NCI-H446 (cell line): ENCODE measurements at places on chromosomes 11 and 22.

DNA sequence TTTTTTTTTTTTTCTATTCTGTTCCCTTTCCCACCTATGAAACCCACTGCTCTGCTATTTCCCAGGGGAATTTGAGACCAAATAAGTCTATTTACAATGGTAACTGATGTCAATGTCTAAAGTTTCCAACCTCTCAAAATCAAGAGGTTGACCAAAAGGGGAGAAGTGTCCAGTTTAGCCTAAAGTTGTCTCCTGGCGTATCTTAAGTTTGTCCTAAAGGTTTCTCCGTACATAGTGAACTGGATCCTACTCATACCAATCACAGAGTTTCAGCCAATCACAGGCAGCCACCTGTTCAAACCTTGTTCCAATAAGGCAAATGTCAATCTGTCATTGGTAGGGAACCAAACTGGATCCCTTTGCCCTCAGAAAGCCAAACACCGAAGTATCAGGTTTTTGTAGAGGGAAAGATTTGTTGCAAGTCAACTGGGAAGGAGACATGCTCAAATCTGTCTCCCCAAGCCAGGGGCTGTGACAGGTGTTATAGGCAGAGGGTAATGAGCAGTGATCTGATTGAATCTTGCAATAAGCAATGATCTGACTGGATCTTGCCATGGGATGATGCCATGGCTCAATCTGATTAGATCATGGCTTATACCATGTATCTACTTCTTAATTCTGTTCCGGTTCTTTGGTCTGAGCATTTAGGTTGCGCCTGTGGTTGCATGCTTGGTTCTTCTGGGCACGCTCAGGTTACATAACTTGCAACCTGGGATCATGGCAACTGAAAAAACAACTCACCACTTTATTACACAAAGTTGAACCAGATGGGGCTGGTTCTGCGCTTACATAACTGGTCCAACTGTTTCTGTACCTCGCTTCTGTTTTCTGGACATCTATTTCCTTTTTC lies 1.1 kb upstream of the VPS37C start:
- DNase-seq: peak; percentile 33

DNA sequence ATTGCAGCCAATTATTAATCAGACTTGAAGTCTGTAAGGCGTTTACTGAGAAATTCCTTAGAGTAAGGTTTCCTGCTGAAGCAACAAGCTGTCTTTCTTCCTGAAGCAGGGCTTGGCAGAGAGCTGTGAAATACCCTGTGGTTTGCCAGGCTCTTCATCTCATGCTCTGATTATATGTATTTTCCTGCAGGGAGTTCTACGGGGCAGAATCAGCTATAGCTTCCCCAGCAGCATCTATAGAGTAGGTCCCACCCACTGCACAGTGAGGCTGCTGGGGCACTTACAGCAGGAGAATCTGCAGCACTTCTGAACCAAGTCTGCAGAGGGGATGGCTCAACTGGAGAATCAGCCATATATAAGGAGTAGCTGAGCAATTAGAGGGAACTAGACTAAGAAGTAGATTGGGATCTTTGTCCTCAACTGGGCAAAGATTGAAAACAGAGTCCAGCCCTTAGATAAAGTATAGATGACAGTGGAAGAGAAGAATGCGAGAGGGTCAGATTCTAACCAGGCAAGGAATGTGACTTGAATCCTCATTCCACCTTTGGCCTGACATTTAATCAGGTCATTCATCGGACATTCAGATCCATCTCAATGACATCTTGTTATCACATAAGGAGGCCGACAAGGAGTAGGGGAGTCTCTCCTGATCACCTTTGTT lies 37.6 kb downstream of the CNTF start:
- DNase-seq: no peak

- DNase-seq: no peak
Observed at GRCh38 chr22:46731246-46732040, 6.6 kb downstream of the CERK start.

GRCh38 chr11:73280626-73281025 lies 8.5 kb downstream of the P2RY6 start:
- no peak for DNase-seq

DNA sequence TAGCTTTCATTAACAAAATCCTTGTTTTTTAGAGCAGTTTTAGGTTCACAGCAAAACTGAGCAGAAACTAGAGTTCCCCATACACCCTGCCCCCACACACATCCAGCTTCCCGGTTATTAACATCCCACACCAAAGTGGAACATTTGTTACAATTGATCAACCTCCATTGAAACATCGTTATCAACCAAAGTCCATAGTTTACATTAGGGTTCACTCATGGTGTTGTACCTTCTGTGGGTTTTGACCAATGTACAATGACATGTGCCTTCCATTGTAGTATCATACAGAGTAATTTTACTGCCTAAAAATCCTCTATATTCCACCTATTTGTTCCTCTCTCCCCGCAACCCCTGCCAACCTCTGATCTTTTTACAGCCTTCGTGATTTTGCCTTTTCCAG lies 28.5 kb downstream of the PRDM11 start:
- DNase-seq: no peak

- DNase-seq: no peak
Observed at GRCh38 chr22:49599039-49599438, 228.6 kb downstream of the BRD1 start.

DNA sequence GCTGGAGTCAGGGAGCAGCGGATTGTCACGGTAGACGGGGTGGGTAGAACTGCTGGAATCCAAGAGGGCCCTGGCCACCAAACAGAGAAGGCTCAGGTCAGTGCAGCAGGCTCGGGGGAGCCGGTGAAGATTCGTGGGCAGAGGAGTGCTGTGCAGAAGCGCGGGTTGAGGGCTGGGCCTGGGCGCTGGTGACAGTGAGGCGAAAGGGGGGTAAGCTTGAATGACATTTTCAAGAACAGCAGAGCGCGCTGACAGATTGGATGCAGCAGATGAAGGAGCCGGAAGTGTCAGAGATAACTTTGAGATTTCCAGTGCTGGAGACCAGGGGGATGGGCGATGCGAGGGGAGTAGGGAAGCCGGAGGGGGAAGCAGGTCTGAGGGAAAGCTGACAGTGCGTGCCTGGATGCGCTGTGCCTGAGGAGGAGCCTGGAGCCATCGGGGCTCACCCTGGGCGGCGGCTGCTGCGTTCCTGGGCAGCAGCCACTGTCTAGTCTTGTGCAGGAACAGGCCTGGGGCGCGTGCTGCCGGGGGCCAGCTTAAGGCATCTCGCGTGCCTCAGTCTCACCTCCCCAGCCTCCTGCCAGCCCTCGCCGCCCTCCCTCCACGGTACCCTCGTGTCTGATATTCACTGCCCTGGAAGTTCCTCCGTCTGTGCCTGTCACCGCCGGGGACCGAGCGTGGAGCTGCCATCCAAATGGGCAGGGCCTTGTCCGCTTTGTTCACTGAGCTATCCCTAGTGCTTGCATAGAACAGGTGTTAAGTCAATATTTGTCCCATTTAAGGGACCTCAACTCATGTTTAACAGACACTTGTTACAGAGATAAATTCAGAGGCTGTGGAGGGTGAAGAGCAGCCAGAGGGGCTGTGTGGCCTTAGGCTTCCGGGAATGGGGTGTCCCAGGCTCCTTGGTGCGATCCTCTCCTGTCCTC lies 5.2 kb downstream of the GRIK4 start:
- no peak for DNase-seq

DNA sequence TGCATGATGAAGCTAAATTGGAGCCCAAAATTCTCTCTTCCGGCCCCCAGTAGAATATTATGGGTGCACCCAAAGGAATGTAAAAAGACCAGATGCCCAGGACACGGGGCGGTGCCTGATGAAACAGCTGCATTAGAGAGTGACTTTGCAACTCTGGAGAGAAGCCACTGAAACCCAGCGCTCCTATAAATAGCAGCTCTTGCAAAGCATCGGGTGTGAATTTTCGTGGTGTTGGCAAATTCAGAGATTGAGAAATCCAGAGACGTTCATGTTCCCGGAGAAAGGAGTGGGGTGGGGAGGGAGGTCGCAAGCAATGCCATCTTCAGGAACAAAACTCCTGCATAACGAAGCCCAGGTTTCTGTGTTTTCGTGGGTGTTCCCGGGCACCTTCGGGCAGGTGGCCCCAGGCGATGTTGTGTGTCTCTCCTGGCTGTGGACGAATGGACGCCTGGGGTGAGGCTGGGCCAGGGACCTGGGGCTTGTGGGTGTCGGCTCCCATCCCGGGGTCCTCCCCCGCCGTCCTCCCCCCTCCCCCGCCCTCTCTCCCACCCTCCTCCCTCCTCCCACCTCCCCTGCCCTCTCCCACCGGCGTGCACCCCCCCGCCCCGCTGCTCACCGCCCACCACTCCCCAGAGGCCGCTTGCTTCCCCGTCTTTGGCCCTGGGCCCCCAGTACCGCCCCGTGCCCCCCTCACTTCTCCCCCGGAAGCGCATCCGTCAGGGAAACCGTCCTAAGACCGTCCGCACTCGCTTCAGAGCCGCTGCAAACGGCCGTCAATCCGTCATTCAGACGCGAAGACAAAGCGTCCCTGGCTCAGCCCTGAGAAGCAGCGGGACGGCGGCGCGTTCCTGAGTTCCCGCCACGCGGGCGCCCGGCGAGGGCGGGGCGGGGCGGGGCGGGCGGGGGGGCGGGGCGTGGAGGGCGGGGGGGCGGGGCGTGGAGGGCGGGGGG lies 26.7 kb upstream of the TOLLIP start:
- DNase-seq: peak; percentile 21

- DNase-seq: no peak
Observed at GRCh38 chr11:8826139-8826786, 84.7 kb upstream of the AKIP1 start.

GRCh38 chr11:77400271-77400670 lies 73.6 kb downstream of the PAK1 start:
- no peak for DNase-seq

GRCh38 chr11:76787271-76787670 lies 4.1 kb downstream of the TSKU start:
- no peak for DNase-seq

- DNase-seq: no peak
Observed at GRCh38 chr11:35180317-35181233, 41.6 kb downstream of the CD44 start.

DNA sequence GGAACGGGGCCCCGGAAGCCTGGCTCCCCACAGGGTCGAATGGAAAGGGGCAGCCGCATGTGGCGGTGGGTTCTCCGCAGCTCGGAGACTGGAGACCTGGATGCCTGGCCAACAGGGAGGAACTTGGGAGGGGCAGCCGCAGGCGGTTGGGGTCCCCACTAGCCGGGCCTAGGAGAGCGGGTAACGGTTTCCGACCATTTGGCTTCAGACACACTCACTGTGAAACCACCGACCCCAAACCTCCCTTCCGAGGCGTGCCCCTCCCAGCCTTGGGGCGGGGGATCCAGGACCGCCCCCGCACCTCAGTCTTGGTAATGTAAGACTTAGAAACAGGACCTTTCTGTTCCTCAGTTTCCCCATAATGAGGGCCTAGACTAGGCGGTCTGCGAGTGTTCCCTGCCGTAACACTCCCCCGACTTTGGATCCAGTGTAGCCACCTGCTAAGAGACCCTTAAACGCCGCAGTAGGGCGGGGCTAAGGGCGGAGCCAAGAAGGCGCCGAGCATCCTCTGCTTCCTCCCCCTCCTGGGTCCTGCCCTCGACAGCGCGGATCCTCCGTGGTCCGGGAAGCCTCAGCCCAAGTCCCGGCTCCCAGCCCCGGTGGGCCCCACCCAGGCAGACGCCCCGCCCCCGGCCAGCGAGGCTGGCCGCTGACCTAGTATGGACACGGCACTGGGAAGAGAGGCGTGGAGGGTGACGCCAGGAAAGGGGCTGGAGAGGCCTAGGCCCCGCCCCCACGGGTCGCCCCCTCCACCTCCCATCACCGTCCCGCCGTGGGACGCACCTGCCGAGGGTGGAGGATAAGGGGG lies 1.8 kb upstream of the RASGRP2 start:
- DNase-seq: no peak

DNA sequence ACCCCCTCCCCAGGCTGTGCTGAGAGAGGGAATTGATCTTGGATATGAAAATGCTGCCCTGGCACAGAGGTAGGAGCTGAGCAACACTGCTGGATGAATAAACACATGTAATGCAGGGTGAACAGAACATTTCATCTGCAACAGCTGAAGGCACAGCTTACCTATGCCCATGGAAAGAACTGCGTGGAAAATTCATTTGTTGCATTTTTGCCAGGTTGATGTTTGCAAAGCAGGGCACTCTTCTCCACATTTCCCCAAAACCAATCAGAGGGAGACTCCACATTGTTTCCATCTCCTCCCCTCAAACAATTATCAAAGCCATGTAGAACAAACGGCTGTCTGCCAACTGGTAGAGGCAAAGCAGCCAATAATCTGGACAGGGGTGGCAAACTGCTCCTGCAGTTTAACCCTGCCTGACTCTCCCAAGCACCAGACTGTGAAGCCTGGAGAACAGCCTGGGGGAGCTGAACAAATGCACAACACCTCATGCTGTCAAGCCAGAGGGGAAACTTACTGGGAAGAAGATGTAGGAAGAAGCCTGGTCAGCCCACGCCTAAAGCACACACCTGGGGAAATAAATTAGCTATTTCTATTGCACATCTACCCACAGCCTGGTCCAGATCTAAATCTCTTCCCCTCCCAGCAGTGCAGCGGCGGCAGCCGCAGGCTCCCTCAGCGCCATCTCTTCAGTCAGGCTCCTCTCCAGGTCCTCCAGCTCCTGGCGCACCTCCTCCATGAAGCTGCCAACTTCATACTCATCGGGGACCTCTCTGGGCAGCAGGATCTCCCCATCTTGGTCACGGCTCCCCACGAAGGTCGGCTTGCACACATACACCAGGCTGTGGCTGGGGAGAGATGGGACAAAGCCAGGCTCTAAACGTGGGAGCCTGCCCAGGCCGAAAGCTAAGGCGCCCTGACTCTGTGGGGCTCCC lies 44.3 kb downstream of the DKK3 start:
- DNase-seq: peak; percentile 36

DNA sequence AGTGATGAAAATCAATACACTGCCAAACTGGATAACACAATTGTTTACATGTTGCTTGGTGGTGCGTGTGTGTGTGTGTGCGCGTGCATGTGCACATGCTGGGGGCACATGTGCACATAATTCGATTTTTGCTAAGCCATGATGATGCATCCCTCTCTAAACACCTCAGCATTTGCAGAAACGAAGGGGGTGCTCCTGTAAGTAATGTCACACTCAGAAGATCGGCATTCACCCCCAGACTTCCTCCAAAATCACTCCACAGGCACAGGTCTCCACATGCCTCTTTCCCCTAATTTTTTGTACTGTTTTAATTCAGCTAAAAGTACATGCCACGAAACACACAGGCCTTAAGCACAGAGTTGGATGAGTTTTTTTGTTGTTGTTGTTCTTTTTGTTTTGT lies 341.5 kb downstream of the SHANK2 start:
- no peak for DNase-seq

GRCh38 chr11:122265981-122266380 lies 150.0 kb upstream of the BLID start:
- DNase-seq: no peak

DNA sequence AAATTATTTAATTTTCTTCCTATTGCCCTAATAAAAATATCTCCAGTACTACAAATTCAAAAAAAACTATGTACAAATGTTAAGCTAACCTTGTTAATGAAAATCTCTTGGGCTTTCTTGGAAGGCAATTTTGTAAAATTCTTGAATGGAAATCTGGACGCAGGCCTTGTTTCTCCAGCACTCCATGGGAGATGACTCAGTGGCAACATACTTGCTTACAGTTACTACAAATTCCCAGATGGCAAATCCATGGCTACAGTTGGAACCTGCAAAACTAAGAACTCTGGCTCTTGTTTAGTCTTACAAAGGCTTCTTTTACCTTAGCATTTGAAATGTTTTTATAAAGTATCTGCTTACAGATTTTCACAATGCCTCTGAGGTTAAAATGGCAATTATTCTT lies 725.2 kb downstream of the DLG2 start:
- peak; percentile 7 for DNase-seq
